Naive B cell (primary cell): ENCODE measurements at places on chromosomes 3 and 15.

DNA sequence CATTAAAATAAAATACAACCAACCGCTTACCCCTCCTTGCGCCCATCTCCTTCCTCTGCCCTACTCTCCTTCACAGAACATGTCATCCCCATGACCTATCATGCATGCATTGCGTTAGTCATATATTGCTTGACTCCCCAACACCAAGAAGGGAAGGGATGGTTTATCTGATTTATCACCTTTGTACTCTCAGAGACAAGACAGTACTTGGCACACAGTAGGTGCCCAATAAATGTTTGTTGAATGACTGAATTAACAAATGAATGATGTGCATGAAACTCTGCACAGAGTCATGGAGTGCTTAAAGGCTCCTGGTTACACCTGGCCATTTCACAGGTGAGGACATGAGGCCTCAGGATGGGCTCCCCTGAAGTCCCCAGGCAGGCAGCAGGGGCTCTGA is 59.7 kb downstream of the IQSEC1 start:
- DNase-seq = no peak

GRCh38 chr15:28113394-28114113 is 14.4 kb upstream of the OCA2 start:
- DNase-seq = no peak

GRCh38 chr3:127183931-127184869 is 8.7 kb upstream of the PRR23E start:
- no peak for DNase-seq

GRCh38 chr3:9193211-9193610 is 56.2 kb downstream of the SRGAP3 start:
- no peak for DNase-seq

DNA sequence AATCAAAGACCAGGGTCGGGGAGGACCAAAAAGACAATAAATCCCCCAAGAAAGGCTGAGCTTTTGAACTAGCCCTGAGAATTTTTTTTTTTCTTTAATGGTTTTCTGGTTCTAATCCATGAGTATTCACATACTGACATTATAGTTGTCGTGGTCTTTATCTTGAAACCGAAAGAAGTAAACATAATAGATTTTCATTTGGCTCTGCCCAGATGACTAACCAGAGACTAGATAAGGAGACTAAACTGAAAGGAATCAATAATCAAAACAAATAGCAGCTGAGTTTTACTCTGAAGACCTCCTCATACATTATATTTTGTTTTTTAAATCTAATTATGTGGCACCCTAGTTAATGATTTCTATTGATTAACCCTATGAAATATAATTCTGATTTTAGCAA is 381.4 kb downstream of the CNTN3 start:
- DNase-seq = no peak

- DNase-seq = no peak
These were observed 32.2 kb upstream of the TPM1 start for GRCh38 chr15:63010386-63010785.

- DNase-seq = no peak
These were observed 1.7 kb downstream of the VPS39 start for GRCh38 chr15:42206406-42206805.

- no peak for DNase-seq
These were observed 104.5 kb downstream of the RARB start for GRCh38 chr3:25532431-25533162.

- no peak for DNase-seq
These were observed 6.6 kb downstream of the ARRDC4 start for GRCh38 chr15:97966924-97967620.

- no peak for DNase-seq
These were observed 38.7 kb downstream of the ZBTB38 start for GRCh38 chr3:141407047-141407446.

GRCh38 chr3:125331243-125331642 is 43.9 kb downstream of the ZNF148 start:
- DNase-seq = no peak

- no peak for DNase-seq
These were observed 5.8 kb downstream of the CELSR3 start for GRCh38 chr3:48656841-48657281.

- no peak for DNase-seq
These were observed 24.9 kb downstream of the ATG7 start for GRCh38 chr3:11297126-11297525.

DNA sequence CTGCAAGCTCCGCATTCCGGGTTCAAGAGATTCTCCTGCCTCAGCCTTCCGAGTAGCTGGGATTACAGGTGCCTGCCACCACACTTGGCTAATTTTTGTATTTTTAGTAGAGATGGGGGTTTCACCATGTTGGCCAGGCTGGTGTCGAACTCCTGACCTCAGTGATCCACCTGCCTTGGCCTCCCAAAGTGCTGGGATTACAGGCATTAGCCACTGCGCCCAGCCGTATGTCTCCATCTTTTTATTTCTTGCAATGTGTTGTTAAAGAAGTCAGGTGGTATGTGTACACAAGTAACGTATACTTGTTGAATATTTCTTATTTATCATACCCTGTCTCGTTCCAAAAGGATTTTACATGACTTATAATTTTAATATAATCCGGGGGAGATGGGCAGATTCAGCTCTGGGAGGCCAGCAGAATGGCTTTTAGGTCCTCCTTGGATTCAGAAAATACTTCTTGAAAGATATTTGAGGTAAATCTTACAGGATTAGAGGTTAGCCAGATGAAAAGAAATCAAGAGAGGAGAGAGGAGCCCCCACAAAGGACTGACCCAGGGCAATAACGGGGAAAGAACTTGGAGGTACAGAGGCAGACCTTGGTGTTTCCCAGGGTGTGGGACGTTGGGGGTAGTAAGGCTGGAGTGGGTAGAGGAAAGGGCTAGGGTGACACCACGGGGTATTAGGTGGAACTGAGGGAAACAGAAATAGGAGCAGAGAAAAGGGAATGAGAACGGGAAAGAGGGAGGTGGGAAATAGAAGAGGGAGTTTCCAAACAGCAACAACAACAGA is 27.2 kb upstream of the MUC20 start:
- no peak for DNase-seq

GRCh38 chr3:38219609-38220197 is 45.9 kb upstream of the SLC22A13 start:
- no peak for DNase-seq

GRCh38 chr3:12508291-12508700 is 24.0 kb downstream of the TSEN2 start:
- no peak for DNase-seq

- DNase-seq = no peak
These were observed 1.9 kb downstream of the ARPP19 start for GRCh38 chr15:52566889-52567288.

- no peak for DNase-seq
These were observed 4.0 kb upstream of the SLC12A1 start for GRCh38 chr15:48202068-48202467.

DNA sequence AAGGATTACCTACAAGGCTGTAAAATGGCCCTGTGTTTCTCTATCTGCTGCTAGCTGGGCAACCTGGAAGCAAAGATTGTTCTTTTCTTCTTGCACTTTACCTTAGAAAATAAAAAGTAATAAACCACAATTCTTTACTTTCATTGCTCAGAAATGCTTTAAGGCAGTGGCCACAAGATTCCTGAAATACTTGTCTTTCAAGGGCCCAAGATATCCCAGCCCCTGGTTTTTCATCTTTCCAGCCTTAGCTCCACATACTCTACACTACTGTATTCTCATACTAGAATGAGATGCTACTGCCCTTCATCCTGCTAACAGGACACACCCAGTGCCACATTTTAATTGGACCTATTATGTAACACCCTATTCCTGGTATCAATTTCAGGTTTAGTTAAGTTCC is 78.9 kb downstream of the GTF2E1 start:
- DNase-seq = no peak

- DNase-seq = no peak
These were observed 107.2 kb downstream of the NSMCE3 start for GRCh38 chr15:29162411-29162810.

GRCh38 chr3:100057716-100058575 is 56.4 kb downstream of the FILIP1L start:
- DNase-seq = no peak

DNA sequence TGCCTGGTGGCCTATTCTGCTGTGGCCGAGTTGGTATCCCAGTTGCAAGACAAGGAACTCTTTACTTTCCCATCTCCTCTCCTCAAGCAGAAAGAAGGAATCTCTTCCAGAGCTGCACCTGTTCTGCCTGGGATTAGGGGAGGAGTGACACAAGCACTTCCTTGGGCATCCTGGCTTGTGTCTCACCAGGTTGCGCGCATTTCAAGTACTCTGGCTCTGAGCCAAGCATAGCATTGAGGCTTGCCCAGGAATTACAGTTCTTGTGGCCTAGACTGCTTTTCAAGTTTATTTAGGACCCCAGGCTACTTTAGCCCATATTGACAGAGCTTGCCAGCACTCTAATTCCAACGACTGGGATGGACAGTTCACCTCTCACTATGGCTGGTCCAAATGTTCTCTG is 150.5 kb downstream of the RSRC1 start:
- DNase-seq = no peak

DNA sequence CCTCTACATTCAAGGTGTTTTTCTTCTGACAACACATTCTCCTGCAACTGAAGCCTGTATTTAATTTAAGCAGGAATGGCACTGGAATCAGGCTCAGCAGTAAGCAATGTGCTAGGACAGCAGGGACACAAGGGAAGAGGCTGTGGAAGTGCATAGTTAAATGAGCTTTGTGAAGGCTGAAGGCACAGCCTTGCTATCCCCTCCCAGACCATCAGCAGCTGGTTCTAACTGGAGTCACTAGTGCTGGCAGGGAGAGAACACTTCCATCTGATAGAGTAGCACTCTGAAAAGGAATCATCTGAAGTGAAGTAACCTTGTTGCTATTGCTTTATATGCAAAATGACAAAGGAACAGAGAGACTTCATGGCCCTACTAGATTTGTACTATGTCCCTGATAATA is 14.7 kb downstream of the UQCC5 start:
- DNase-seq = no peak

DNA sequence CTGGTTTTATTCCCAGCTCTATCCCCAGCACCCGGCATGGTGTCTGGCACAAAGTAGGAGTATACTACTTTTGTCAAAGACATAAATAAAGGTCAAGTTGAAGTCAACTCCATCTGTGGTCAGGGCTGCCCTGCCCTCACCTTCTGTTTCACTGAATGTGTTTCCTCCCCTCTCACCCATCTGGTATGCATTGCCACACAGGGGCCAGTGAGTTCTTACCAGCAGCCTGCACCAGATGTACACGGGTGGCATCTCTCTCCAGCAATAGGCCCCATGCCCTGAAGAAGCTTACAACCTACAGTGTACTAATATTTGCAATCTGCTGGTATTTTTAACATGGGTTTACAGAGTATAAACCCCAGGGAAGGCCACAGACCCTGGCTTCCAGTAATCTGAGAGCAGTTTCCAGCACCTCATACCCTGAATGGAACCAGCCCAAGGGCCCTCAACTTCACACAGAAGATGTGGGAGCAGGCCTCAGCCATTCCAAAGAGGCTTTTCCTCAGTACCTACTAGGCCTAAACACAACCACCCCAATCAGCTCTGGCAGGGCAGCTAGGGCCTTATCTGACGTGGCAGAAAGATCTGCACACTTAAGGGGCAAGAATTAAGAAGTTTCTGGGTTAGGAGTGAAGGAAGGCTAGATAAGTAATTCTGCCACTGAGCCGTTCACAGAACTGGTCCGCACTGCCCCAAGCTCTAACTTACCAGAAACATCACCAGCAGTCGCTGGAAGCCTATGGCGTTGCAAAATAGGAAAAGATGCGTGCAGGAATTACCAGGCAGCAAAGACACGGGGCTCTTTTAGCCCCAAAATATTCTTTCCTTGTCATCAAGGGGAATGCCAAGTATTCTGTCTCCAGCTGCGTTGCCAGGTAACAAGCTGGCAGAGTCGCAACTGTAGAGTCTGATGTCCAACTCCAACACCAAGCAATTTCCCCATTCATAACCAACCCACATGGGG is 2.1 kb downstream of the IDH2 start:
- DNase-seq = no peak

DNA sequence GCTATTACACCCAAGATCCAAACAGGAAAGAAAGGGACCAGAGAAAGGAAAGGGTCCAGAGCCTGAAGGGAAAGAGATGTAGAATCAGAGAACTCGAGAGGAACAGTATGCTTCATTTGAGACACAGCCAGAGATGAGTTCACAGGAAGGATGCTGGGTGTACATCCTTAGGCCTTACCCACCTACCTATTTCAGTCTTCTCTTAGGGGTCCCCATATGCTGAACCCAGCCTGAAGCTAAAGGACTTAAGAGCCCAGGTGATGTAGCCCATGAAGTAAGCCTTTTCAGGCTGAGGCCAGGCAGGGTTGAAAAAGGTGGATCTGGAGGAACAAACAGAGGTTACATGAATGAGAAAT is 338.0 kb upstream of the KCNH8 start:
- no peak for DNase-seq

DNA sequence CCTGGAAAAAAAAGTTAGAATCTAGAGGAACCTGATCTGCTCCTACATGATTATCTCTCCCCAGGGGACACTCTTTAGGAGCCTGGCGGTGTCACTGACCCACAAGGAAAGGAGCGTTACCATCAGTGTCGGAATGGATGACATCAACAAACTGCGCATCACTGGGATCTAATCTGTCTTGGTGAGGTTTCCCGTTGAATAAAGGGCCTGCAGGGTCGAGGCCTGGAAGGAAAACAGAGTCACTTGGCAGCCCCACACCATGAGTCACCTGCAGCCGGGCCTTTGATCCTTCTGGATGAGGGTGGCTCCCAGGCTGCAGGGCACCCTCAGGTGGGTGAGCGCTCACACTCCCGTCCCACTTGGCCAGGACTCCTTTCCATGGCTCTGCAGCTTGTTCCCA is 25.0 kb downstream of the LIPH start:
- no peak for DNase-seq

- DNase-seq = no peak
These were observed 24.3 kb downstream of the FILIP1L start for GRCh38 chr3:100089812-100090668.
